Thoracic aorta (tissue), 2 donors: ENCODE measurements at places on chromosomes 11 and 22.

GRCh38 chr11:22707119-22707899 is 40.9 kb downstream of the GAS2 start:
- DNase-seq = no peak
- H3K4me1 ChIP-seq = no peaks in the 10 kb centered on the region
- H3K36me3 ChIP-seq = no peaks in the 10 kb centered on the region
- H3K4me3 ChIP-seq = no peak overlapping the region

GRCh38 chr22:43230971-43231723 is 44.2 kb upstream of the TTLL12 start:
- H3K4me3 ChIP-seq = no peak overlapping the region
- no peak overlapping the region for H3K27ac ChIP-seq
- no peaks in the 10 kb centered on the region for H3K27me3 ChIP-seq
- H3K4me1 ChIP-seq = no peaks in the 10 kb centered on the region
- no peak for DNase-seq

- no peaks in the 10 kb centered on the region for H3K4me1 ChIP-seq
- DNase-seq = no peak
- H3K27ac ChIP-seq = no peak overlapping the region
- H3K27me3 ChIP-seq = no peaks in the 10 kb centered on the region
- no peaks in the 10 kb centered on the region for H3K36me3 ChIP-seq
Observed at GRCh38 chr11:10483584-10483983, 28.5 kb downstream of the AMPD3 start.

GRCh38 chr22:40218152-40218551 is 40.4 kb downstream of the TNRC6B start:
- no peak for DNase-seq
- no peak overlapping the region for H3K4me3 ChIP-seq
- peaks cover 86% of the 10 kb centered on the region for H3K4me1 ChIP-seq

GRCh38 chr22:42648368-42649245 is 585 bp downstream of the CYB5R3 start:
- no peaks in the 10 kb centered on the region for H3K36me3 ChIP-seq
- peaks cover 52% of the 10 kb centered on the region for H3K4me1 ChIP-seq
- peak overlapping the region; percentile 95 for H3K27ac ChIP-seq
- peak overlapping the region; percentile 100 for H3K4me3 ChIP-seq

GRCh38 chr11:13309156-13309555 is 31.6 kb downstream of the BMAL1 start:
- H3K4me1 ChIP-seq = peaks cover 4% of the 10 kb centered on the region
- H3K36me3 ChIP-seq = no peaks in the 10 kb centered on the region
- no peak overlapping the region for H3K27ac ChIP-seq
- DNase-seq = no peak
- no peaks in the 10 kb centered on the region for H3K27me3 ChIP-seq
- no peak overlapping the region for H3K4me3 ChIP-seq
